ENCODE measurements at places on chromosomes 13 and 19.

GRCh38 chr19:18428787-18429674, 8.9 kb downstream of the ISYNA1 start:
- DNase-seq: no peak

DNA sequence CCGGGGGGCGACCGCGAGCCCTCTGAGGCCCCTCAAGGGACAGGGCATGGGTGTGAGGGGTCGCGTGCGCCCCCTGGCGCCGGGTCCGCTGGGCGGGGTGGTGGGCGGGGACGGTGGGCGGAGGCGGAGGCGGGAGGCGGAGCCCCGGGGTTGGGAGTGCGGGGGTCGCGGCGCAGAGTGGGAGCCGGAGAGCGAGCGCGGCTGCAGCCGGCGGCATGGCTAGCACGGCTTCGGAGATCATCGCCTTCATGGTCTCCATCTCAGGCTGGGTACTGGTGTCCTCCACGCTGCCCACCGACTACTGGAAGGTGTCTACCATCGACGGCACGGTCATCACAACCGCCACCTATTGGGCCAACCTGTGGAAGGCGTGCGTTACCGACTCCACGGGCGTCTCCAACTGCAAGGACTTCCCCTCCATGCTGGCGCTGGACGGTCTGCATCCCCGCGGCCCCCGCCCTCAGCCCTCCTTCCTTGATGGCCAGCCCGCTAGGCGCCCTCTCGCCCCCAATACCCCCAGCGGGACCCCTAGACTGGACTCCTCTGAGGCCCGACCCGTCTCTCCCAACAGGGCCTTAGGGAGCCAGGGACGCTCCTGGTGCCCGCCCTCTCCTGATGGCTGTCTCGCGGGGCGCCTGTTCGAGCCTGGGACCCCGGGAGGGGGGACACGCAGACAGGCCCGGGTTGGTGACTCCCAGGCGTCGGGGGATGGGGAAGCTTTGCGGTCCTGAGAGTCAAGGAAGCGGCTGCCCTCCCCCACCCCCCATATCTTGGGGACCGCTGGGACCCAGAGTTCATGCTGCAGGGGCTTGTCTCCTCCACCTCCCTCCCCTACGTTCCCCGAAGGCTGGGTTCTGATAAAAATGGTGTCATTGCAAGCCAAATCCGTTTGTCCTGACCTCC, at the start of gene CLDN10:
Gene CLDN10 (plus strand): TSS at position 182 of the 903 bp plus-strand sequence. CDS start 34 bp downstream, at position 216.
- DNase-seq: no peak

- peak; percentile 26 for DNase-seq
These were observed 72.5 kb upstream of the UBL3 start for GRCh38 chr13:29922896-29923295.

- DNase-seq: no peak
These were observed 54.4 kb upstream of the MEDAG start for GRCh38 chr13:30851697-30852096.

GRCh38 chr13:32024750-32025149, 6.8 kb upstream of the FRY start:
- DNase-seq: no peak

- DNase-seq: no peak
These were observed at the start of gene ZNF229 for GRCh38 chr19:44447916-44448674. ZNF229 (minus strand) TSS chr19:44448472; CDS start chr19:44442847, 5,625 bp downstream.

Measured in urothelium cell line (cell line).